ENCODE measurements at places on chromosomes 1 and 21.
A peak's percentile ranks its signal among the peaks of the same experiment; 100 is the strongest.

DNA sequence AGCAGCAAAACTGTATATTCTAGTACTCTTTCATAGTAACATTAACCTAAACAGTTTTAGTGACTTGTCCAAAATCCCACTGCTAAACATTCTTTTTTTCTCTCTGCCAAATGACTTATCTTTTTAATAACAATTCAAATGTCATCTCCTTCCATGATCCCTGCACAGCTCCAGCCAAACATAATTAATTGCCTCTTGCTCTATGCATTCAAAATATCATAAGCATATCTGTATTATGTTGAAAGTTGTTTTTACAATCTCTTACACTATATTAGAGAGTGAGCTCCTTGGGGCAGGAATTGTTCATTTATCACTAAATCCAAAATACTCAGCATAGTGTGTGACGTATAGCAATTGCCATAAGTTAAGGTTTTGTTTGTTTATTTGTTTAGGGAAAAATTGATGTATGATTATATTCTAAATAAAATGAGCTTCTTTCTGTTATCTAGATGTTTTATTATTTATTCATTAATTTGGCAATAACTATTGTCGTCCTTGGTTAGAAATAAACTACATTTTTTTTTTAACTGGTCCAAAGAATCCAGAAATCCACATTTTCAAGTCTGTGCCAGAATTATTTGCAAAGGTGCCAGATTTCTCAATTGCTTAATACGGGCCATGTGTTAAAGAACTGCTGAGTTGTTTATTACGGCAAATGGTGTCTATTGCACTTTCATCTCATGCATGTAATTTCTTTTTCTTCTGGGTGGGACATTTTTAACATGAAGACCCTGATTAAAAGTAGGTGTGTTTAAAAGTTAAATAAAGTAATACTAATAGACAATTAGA, 577.2 kb upstream of the ZRANB2 start:
- DNase-seq, result no peak

DNA sequence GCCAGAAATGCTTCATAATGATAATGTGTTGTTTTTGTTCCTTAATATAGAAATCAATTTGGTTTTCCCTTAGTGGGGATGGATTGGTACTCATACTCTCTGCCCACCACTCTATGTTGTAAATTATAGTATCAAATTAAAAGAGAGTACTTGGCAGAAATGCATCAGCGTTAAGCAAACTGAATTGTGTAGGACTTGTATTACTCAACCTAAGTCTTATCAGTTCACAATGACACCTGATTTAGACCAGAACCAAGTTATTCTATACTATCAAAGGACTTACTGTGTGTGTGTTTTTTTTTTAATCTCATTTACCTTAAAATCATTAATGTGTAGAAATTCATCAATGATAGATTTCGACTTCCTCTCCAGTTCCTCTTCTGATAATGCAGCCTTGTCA, 62.0 kb upstream of the HP1BP3 start:
- no peak for DNase-seq

- no peak for DNase-seq
These were observed 698.5 kb upstream of the BRINP3 start for GRCh38 chr1:191176131-191176530.

DNA sequence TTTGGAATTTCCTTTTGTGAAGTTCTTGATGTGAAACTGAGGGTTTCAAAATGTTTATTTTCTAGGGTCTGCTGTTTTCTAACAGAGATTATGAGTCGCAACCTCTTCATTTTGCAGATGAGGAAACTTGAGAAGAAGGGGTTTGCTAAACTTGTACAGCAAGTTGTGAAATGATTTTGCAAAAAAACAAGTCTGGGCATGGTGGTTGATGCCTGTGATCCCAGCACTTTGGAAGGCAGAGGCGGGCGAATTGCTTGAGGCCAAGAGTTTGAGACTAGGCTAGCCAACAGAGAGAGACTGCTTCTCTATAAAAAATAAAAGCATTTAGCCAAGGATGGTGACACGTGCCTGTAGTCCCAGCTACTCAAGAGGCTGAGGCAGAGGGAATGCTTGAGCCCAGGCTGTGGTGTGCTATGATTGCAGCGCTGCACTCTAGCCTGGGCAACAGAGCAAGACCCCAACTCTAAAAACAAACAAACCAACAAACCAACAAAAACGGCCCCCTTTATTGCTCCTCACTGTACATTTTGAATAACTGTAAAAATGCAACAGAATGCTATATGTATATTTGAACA, 9.9 kb downstream of the TRIM67 start:
- DNase-seq, result peak; percentile 40

- no peak for DNase-seq
These were observed 108.6 kb downstream of the GPATCH2 start for GRCh38 chr1:217522277-217522676.

- no peak for DNase-seq
These were observed 177.3 kb downstream of the KCTD3 start for GRCh38 chr1:215744419-215744818.

- no peak for DNase-seq
These were observed 53.2 kb downstream of the TRIM33 start for GRCh38 chr1:114457675-114458236.

DNA sequence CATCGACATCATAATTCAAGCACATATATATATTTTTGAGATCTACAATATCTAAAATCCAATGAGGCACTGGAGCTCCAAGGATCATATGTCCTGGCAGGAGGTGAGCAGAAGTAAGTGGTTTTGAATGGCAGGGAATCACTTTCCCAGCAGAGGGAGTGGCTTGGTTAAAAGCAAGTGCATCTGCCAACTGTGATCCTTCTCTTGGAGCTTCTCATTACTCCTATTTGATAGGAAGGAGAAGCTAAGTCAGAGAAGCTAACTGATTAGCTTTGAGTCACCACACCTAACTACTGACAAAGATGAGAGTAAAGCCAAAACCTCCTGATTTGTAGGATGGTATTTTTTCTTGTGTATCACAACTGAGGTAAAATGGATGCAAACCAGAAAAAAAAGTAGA, 55.0 kb downstream of the ALG14 start:
- no peak for DNase-seq

DNA sequence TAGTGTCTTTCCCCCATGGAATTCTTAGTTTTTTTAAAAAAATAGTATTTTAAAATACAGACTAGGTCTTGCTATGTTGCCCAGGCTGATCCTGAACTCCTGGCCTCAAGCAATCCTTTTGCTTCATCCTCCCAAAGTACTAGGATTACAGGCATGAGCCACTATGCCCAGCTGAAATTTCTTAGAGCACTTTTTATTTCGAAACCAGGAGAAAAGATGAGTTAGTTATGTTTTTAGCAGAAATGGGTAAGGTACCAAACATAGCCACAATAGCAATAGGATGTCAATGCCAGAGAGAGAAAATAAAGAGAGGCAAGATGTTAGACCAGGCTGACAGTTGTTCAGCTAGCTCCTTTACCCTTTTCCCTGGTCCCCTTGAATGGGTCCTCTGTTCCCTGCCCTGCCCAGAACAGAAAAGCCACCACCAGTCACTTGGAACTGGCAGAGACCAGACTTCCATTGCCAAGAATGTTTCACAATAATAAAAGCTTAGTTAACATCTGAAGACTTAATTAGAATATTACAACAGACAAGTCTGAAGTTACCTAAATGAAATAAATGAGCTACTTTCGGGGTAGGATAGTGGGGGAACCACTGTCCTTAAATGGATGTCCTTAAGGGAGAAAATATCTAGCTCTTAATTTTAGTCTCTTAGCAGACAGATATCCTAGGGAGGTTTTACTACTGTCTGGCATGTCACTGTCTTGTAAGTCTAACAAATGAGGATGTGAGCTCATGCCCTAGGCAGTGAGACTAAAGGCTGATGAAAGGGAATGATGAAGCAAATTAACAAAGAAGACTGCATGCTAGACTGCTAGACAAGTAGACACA, 54.3 kb downstream of the ABL2 start:
- DNase-seq, result no peak

DNA sequence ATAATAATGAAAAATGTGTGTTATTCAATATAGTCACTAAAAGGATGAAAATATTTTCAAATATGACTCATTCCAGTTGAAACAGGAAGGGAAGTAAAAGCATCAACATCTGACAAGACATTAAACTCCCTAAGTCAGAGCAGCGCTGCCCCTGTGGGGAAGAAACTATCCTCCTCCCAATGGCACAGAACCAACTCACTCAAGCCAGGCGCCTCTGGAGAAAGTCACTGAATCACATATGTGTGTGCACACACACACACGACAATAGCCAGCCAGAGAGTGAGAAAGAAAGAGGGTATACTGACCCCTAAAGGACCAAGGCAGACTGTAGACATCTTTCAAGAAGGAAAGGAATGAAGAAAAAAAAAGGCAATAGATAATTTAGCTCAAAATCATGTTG, 126.9 kb downstream of the SETD4 start:
- DNase-seq, result peak; percentile 5

- DNase-seq, result no peak
These were observed 55.8 kb downstream of the CENPF start for GRCh38 chr1:214658785-214659184.

DNA sequence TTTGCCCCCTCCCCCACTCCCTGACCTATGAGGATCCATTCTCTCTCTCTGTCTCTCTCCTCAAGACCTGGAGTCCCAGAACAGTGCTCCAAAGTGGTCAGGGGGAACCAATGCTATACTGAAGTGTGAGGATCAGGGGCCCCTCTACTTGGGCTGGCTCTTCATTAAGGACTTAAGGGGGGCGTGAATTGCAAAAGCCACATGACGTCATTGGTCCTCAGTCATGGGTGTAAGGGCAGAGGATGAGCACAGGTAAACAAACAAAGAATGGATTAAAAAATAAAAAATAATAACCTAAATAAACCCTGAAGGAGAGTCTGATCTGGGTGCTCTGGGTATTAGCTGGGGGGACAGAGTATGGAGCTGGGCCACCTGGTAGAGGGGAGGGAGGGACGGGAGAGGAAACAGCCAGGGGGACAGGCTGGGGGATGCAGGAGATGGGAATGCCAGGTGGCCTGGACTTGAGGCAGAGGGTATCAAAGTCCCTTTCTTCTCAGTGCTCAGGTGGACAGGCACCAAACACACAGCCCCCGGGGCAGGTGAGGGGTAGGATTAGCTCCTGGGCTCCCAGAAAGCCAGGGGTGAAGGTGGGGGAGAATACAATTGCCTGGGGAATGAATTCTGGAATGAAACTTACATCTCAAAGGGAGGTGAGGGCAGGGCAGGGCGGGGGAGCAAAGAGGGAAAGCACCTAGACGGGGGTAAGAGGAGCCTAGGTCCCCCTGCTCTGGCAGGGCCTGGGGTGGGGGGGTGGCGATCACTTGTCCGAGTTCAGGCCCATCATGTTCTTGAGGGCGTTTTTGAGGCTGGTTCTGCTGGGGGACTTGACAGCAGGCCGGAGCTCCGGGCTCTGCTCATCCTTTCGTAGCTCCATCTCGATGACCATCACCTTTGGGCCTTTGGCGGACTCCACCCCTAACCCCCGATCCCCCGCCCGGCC, 4.6 kb downstream of the MPZ start:
- no peak for DNase-seq

GRCh38 chr1:111597426-111597825, 22.2 kb upstream of the RAP1A start:
- no peak for DNase-seq

DNA sequence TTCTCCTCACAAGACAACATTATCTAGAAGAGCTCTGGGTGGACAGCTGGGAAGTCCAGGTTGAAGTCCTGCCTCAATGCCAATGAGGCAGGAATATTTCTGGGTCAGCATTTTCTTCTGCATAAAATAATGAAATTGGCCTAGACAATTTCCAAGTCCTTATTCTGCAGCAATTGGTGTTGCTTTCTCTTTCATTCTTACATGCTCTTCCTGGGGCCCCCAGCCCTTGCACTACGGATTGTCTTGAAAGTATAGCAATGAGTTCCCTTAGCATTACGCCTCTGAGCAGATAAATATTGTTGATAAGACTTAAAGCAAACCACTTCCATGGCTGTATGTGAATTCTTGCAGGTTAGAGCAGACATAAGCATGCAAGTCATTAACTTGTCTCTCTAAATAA, 188.5 kb downstream of the TGFBR3 start:
- DNase-seq, result no peak

- DNase-seq, result no peak
These were observed 148.0 kb downstream of the DHRS3 start for GRCh38 chr1:12469990-12470389.

DNA sequence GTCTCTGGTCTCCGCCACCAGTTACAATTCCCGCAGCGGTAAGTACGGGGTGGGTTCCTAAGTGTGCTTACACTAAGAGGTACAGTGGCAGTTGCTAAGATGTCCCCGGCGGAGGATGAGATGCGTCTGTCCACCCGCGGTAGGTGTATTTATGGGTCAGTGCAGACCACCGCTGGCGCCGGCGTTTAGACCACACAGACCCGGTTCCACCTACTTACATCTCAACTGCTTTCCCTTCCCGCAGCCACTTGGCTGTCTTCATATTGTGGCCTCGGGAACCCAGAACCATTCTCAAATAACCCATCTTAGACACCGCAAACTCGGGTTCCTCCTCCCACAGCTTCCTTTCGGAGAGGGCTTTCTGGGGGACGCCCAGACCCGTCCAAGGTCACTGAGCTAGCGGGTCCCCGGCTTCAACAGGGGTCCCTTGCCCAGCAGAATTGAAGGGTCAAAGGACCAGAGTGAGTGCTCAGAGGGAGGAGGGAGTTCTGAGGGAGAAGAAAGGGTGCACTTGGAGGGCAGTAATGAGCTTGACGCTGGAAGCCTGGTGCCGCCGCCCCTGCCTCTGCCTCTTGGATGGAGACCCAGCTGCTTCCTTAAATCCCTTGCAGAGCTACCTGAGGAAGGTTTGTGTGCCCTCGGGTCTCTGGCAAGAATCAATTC, 8.6 kb downstream of the NR5A2 start:
- no peak for DNase-seq

DNA sequence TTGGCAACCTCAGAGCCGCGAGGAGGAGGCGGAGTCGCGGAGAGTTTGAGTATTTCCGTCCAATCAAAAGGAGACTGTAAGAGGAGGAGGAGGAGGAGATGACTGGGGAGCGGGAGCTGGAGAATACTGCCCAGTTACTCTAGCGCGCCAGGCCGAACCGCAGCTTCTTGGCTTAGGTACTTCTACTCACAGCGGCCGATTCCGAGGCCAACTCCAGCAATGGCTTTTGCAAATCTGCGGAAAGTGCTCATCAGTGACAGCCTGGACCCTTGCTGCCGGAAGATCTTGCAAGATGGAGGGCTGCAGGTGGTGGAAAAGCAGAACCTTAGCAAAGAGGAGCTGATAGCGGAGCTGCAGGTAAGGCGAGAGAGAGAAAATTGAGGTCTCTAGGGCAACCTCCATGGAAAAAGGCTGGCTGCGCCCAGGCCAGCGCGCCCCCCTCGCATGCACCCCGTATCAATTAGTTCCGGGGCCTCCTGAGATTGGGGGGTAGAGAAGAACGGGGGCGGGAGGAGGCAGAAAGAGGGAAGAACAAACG, at the start of gene PHGDH:
PHGDH (plus strand) TSS at position 131 of the 538 bp plus-strand sequence; CDS start at position 220, 89 bp downstream.
- peak; percentile 53 for DNase-seq

GRCh38 chr1:226092965-226093364, 30.4 kb downstream of the H3-3A start:
- DNase-seq, result no peak

- no peak for DNase-seq
These were observed 327.8 kb upstream of the USP24 start for GRCh38 chr1:55542901-55543504.

Data from keratinocyte (primary cell).